Astrocyte of the cerebellum (primary cell): ENCODE measurements at places on chromosomes 12 and 14.

- no peak for DNase-seq
Observed at GRCh38 chr12:60311940-60312339, 716.1 kb downstream of the SLC16A7 start.

DNA sequence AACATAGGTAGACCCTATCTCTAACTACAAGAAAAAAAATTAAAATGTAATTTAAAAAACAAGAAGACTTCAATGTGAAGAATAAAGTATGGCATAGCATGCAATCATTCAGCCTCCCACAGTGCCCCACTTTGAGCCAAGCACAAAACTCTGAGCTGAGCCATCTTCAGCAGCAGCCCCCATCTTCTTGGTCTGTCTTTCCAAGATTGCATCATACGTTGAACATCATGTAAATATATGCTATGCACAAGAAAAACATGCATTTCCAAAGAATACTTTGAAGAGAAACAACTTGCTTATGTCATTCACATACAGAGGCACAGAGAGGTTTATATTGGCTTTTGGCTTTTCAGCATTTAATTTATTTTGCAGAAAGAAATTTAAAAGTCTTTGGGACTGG lies 105.8 kb upstream of the TMPO start:
- DNase-seq = no peak

DNA sequence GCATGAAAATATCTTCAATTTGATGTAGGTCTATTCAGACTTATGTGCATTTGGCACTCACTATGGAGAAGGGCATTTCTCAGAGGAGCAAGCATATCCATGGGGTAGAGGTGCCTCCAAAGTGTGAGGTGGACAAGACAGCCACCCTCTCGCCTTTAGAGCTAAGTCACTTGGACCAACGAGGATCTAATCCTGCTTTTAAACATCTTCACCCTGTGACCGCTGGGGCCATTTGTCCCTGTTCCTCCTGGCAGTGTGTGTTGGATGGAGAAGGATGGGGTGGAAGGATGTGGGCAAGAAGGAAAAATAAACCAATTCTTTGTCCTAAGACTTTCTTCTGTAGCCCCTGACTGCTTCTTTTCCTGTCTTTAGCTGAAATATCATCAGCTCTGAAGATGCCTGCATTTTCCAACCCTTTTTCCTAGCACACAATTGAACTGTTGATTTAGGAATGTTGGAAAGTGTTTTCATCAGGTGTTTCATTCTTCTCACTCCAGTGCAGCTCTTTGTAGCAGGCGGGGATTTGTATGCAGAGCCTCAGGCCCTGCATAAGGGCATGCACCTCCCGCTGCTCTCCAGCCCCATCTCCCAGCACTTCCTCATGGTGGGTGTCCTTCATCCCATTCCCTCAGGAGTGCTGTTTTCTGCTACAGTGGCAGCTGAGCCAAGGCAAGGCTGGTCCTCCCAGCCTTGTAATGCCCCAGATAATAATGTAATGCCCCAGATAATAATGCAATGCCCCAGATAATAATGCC lies 5.3 kb downstream of the FGF6 start:
- no peak for DNase-seq

DNA sequence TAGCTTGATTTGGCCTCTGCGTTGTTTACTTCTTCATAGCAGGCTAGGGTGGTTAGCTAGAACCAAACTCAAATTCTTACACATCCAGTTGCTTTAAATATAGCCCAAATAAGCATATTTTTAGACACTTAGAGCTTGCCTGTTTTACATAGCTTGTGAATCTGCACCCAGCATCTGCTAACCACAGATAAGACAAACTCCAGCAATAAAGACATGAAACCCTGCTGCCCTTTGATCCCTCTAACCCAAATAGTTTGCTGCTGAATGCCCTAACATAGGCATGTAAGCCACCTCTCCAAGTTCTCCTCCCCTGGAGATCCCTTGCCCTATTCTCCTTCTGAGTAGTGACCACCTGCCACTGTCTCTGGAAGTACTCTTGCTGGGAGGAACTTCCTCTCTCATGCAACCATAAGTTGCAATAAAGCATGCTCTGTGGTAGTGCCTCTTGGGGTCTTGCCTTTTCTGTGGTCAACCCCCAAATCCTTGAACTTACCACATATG lies 185.6 kb downstream of the TMEM117 start:
- DNase-seq = no peak

DNA sequence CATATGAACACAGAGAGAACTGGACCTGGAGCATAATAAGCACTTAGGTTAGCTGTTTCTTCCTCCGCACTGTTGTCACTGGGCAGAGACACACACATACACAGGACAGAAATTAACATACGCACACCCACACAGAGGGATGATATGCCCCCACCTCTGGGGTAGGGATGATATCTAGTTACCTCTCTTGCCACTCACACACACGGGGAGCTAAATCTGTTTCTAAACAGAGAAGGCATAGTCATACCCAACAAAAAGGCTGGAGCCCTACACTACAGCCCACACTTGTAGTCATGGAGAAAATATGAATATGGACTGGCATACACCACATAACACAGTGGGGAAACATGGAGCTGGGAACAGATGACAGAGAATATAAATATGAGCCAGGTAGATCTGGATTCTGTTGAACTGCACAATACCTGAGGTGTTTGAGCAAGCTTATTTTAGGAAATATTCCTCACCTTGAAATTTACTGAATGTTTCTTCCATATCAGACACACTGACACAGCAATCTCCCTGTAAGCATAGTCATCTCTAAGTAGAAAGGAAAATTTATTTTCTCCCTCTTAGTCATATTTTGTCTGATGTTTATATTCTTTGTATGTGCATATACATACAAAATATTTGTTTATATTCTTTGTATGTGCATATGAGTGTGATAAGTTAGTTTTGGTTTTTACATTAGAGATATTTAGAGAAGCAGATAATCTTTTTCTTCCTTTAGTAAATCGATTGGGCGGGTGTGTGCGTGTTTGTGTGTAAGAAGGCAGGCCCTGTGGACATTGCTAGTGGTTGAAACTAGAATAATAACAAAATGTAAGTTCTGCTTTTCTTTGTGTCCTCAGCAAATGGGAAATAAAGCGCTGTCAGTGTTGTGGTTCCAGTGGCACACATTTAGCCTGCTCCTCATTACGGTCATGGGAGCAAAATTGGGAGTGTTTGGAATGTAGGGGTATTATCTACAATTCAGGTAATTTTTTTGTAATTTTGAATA lies 20.9 kb upstream of the SCFD1 start:
- no peak for DNase-seq

DNA sequence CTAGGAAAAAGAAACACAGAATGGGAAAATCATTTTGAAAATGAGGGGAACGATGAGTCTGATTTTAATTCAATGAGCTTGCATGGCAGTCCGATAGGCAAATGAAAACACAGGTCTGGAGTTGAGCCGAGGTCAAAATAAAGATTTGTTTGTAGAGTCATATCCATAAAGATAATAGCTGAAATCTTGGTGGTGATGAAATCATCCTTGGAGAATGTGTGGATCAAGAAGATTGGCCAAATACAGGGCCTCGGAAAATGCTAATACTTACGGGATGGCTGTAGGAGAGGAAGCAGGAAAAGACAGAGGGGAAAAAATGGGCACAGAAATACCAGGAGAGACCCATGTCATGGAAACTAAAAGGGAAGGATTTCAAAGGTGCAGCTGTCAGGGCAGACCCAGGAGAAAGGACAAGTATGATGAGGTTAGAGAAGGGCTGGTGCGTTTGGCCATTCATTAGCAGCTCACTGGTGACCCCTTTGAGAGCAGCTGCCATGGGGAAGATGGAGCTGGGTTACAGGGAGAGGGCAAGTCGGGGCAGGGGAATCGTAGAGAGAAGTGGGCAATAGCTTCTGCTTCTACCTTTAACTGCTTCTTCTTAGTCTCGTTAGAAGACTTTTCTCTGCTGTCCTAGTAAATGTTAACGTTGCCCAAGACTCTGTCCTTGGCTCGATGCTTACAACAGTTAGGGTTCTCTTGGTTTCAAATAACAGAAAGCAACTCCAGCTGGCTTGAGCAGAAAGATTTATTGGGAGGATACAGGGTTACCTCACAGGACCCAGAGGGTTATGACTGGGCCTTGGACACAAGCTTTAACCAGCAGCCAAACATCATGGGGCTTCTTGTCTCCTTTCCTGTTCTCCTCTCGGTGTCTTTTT lies 161.8 kb downstream of the EFCAB11 start:
- DNase-seq = no peak

DNA sequence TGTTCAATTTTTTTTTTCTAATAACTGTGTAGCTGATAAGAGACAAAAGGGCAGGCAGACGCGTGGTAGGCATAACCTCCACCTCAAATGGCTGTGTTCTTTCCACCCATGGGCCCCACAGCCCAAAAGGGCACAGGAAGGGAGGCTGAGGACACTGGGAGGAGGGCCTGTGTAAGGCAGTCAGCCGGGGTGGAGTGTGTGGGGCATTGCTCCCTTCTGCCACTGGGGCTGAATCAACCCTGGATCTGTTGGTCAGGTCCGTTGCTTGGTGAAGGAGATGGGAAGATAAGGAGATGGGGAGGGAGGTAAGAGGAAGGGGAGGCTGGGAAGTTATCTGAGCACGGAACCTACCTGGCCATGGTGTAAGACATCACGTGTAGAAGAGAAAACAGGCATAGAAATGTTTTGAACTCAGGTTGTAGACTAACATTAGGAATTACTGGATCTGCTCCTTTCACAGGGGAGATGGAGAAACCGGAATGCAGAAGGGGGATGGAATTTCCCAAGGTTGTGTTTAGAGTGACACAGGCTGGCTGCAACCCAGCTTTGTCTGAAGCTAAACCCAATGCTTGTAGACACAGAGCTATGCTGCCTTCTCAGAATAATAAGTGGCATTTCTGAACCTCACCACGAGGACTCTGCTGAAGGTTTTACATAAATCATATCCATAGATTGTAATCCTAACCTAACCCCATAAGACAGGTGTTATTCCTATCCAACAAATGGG lies 138.5 kb upstream of the NOS1 start:
- no peak for DNase-seq

GRCh38 chr14:32494609-32495434 lies 165.7 kb downstream of the AKAP6 start:
- no peak for DNase-seq

DNA sequence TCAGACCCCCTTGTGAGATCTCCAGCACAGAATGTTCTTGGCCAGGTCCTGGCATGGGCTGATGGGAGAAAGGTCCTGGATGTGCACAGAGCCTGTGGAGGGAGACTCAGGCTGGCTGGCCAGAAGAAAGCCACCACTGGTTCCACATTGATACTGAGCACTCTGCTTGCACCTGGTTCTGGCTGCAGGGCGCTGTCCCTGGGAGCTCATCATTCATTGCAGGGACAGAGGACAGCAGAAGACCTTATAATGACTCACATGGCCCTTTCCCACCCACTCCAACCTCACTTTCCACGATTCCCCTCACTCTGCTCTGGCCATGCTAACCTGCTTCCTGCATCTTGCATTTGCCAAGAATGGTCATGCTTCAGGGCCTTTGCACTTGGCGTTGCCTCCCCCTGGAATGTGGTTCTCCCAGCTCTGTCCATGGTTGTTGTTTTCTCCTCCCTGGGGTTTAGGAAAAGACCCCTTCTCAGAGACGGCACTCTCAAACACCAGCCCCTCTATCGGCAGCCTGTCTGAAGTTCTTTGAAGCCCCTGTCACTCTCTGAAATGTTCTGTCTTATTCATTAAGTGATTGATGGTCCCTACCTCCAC lies 10.3 kb downstream of the KRT7 start:
- DNase-seq = no peak

- no peak for DNase-seq
Observed at GRCh38 chr12:2277492-2278155, 224.8 kb downstream of the CACNA1C start.
